Activated CD8-positive, alpha-beta memory T cell treated with anti-CD3 and anti-CD28 coated beads for 4 hours (primary cell): ENCODE measurements at places on chromosomes 16 and 17.

GRCh38 chr17:45651145-45651709 is 132.9 kb upstream of the CRHR1 start:
- DNase-seq, result no peak

GRCh38 chr16:23635958-23636357 is 5.2 kb downstream of the PALB2 start:
- DNase-seq, result no peak

DNA sequence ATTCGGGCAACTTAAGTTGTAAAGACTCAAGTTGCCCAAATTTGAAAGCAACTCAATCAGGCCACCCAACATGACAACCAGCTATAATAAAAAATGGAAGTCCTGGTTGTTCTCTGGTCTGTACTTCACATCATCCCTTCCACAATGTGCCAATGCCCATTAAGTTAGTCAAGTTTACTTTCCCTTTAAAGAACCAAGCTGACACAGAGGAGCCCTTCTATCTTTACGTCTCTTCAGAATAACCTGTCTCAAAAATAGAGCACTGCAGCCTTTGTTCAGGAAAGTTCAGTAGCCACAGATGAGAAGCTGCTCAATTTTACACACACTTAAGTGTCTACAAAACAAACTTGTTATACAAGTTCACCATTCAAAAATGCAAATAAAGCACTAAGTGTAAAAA is 75.1 kb upstream of the C17orf78 start:
- no peak for DNase-seq

- no peak for DNase-seq
Measured at GRCh38 chr16:11053916-11054460, 109.6 kb downstream of the CLEC16A start.

DNA sequence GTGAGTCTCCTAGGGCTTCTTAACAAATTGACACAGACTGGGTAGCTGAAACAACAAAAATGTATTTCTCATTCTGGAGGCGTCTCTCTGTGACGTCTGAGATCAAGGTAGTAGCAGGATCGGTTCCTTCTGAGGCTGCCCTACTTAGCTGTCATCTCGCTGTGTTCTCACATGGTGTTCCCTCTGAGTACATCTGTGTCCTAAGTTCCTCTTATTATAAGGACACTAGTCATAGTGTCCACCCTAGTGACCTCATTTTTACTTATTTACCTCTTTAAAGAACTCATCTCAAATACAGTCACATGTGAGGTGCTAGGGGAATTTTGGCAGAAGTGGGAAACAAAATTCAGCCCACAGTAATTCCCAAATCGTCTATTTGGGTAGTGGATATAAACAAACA is 529.1 kb downstream of the NPIPA7 start:
- DNase-seq, result no peak

- no peak for DNase-seq
Measured at GRCh38 chr17:17565471-17566339, 25.8 kb downstream of the PEMT start.

- peak; percentile 70 for DNase-seq
Measured at GRCh38 chr17:7336240-7337175, at the start of gene ACAP1. TSS of gene ACAP1 (plus strand) at chr17:7336529. CDS start at chr17:7336735, 206 bp downstream.

GRCh38 chr17:79651761-79652160 is 40.9 kb upstream of the RBFOX3 start:
- DNase-seq, result no peak

DNA sequence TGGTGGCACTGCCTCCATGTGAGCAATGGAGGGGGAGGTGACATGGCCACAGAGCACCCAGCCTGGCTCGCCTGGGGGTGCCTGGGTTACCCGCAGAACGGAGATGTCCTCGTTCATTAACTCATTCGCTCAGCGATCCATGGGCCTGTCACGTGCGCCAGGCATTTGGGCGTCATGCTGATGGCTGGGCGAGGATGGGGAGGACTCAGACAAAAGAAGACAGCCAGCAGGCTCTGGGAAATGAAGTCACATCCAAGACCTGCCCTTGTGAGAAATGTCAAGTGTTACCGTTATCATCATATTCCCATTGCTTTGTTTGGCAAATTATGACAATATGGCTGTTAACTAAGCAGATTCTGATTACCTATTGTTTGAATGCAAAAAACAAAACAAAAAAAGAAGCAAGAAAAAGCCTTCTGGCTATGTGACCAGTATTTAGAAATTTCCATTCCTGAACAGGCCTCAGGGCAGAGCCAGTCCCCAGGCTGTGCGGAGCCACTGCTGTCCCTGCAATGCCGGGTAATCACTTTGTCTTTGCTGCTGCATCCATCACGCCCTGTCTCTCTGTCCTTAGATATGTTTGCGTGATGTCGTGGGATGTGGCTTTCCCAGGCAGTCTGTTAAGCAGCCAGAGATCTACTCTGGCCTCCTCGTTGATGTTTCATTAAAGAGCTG is 57.9 kb downstream of the CMIP start:
- DNase-seq, result no peak

- no peak for DNase-seq
Measured at GRCh38 chr16:6375465-6376075, 957.1 kb upstream of the RBFOX1 start.

DNA sequence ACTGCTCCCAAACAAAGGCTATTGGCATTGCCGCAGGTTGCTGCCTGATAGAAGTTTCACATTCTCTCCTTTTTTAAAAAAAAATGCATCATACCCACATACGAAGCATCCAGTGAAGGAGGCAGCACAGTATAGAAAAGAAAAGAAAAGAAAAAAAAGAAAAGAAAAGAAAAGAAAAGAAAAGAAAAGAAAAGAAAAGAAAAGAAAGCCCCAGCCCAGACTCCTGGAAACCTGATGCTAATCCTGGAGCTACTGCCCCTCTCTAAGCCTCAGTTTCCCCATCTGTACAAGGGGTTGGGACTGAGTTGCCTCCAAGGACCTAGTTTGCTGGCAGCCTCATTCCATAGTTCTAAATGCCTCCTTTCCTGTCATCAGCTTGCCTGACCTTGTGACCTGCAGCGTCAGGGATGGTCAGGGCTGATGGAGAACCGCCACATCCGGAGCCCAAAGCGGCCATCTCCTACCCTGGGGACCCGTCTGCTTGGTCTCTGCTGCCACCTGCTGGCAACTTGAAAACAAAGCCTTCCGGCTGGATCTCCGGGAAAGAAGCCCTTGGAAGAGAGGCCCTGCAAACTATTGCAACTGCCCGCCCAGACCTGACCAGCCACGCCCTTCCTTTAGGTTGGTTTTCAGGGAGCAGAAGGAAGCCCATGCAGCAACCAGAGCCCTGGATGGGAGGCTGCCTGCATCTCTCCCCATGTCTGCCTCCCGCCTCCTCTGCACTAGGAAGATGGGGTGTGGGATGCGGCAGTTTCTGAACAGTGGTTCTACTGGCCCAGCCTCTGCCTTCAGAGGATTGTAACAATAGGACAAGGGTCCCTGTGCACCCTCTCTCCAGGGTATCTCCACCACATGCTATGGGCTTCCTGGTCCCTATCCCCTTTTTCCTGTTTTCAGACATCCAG is 13.0 kb downstream of the AIPL1 start:
- DNase-seq, result peak; percentile 47

GRCh38 chr16:72008424-72009216 is at the start of gene DHODH:
TSS of gene DHODH (plus strand) at chr16:72008744. CDS start at chr16:72008765, 21 bp downstream.
- peak; percentile 94 for DNase-seq

DNA sequence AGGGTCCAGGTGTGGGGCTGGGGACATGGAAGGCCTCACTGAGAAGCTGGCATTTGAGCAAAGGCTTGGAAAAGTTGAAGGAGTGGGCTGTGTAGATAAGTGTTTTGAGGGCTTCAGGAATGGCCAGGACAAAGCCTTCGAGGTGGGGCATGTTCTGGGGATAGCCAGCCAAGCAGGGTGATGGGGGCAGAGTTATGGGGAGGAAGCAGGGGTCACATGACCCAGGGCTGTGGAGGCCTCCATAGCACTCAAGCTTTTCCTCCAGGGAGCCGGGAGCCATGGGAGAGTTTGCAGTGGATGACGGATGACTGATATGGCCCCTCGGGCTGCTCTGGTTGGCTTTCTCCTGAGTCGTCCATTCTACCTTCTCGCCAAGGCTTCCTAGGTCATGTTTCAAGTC is 27.6 kb downstream of the PLCG2 start:
- DNase-seq, result no peak
